ENCODE measurements at places on chromosomes 3 and 15. TPM values are rescaled to one million over a fixed set of nuclear protein-coding genes. Genes with fewer than 3 reads are reported as not detected.

C3orf33 gene
- 4.2 TPM for total RNA-seq

GRCh38 chr3:120425572-120426250, 25.1 kb downstream of the FSTL1 start:
- H3K27me3 ChIP-seq = no peaks in the 10 kb centered on the region
- no peak overlapping the region for H3K27ac ChIP-seq
- peaks cover 6% of the 10 kb centered on the region for H3K36me3 ChIP-seq

XCR1 gene
- not detected for total RNA-seq

DNA sequence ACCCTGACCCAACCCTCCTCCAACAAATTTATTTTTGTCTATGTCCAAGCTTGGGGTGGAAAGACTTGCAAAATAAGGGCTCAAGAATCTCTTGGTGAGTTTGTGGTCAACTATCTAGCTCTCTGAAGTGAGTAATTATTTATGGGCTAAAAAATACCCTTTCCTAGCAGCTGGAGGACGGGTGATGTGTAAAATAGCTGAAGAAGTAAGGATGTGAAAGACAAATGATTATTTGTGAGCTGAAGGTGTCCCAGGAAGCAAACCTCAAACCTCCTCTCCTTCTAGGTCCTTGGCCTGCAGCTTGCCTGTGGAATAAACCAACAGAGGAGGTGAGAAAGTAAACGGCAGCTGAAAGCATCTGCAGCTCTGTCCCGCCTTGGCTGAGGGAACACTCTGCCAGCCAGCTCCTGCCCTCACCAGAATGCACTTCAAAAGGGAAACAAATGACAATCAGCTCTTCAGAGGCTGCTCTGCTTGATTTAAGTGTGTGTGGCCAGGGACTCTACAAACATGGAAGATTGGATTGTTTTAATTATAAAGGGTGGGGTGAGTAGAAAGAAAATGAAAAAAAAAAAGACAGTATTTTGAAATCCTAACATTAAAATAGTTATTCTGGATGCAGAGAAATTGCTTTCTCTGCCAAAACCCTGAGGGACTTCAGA, 60.3 kb downstream of the TM4SF4 start:
- peak overlapping the region; percentile 68 for H3K27ac ChIP-seq
- H3K27me3 ChIP-seq = no peaks in the 10 kb centered on the region
- no peaks in the 10 kb centered on the region for H3K36me3 ChIP-seq
- no peak for DNase-seq
- peaks cover 82% of the 10 kb centered on the region for H3K4me1 ChIP-seq
- peak overlapping the region; percentile 2 for H3K4me3 ChIP-seq

CCR8 gene
- total RNA-seq = not detected

LDHAL6B gene
- not detected for total RNA-seq

GRCh38 chr15:68875377-68876116, 54.8 kb upstream of the SPESP1 start:
- no peaks in the 10 kb centered on the region for H3K36me3 ChIP-seq
- peak overlapping the region; percentile 85 for H3K27ac ChIP-seq
- peak; percentile 98 for DNase-seq
- peaks cover 15% of the 10 kb centered on the region for H3K27me3 ChIP-seq
- peak overlapping the region; percentile 91 for H3K4me3 ChIP-seq

DNA sequence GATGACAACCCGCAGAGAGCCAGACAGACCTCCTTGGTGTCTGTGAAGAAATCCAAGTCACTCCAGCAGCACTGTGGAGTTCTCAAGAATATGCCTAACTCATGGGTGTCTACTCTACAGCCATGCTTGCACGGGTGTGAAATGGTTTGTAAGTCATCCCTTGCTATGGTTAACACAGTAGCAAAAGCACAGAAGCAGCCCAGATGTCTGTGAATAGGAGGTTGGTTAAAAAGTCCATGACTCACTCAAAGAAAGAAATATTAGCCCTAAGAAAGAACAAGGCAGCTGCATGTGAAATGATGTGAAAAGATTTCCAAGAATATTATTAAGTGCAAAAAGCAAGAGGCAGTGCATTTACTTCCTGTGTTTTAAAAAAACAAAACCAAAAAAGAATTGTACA, 12.1 kb upstream of the LIMD1 start:
- peak overlapping the region; percentile 9 for H3K27ac ChIP-seq
- no peaks in the 10 kb centered on the region for H3K36me3 ChIP-seq
- H3K27me3 ChIP-seq = no peaks in the 10 kb centered on the region
- H3K4me1 ChIP-seq = peaks cover 31% of the 10 kb centered on the region

DNA sequence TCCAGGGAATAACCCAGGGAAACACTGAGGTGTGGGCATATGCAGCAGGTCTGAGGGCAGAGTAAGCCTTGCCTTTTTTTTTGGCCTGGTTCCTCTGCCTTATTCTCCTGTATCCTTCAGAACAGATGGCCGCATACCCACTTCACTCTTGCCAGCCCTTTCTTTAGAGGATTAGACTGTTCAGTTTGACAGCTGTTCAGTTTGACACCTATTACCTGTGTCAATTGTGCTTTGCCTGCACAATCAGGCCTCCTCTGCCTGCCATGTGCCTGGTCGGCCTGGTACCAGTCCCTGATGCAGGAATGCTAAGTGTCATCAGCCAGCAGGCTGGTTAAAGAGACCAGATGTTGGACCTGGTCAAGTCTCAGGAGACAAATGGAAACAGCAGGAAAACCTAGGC, 22.3 kb downstream of the TM6SF1 start:
- DNase-seq = no peak
- H3K27ac ChIP-seq = peak overlapping the region; percentile 69
- H3K4me3 ChIP-seq = no peak overlapping the region
- no peaks in the 10 kb centered on the region for H3K36me3 ChIP-seq

DNA sequence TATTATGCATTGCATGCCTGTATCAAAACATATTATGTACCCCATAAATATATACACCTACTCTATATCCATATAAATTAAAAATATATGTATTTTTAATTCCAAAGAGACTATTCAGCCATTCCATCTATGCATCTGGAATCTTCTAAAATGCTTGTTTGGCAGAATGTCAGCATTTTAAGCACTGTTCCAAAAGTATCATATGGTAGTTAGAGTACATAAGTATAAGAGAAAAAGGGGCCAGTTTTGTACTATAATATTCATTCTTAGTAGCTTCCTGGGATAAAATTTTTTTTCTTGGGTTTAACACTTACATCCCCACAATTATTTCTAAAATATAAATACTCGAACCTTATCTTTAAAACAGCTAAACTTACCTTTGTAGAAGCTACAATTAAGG, 60.4 kb upstream of the COL6A6 start:
- no peak overlapping the region for H3K4me3 ChIP-seq
- H3K36me3 ChIP-seq = no peaks in the 10 kb centered on the region
- H3K27me3 ChIP-seq = no peaks in the 10 kb centered on the region
- no peak overlapping the region for H3K27ac ChIP-seq

DNA sequence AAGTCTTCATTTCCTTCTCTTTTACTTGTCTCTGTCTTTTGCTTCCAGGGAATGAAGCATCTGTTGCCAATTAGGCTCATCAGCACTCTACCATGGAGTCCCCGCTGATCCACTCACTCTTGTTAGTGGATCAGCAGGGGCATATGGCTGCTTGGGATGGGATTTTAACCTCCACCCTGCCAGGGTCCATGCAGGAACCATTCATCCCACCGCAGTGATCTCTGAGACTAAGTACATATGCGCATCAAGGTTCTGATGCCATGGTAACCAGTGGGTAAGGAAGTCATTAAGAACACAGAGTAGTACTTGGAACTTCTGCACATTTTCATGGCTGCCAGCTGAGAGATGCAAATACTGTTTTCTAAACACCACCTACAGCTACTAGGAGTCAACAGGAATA, 374.0 kb upstream of the ALCAM start:
- no peaks in the 10 kb centered on the region for H3K4me1 ChIP-seq
- no peaks in the 10 kb centered on the region for H3K27me3 ChIP-seq
- H3K27ac ChIP-seq = no peak overlapping the region
- DNase-seq = no peak

- H3K4me1 ChIP-seq = peaks cover 18% of the 10 kb centered on the region
- no peaks in the 10 kb centered on the region for H3K27me3 ChIP-seq
- H3K27ac ChIP-seq = no peak overlapping the region
Measured at GRCh38 chr15:41797201-41797944, 23.1 kb downstream of the MAPKBP1 start.

- H3K4me1 ChIP-seq = no peaks in the 10 kb centered on the region
- no peaks in the 10 kb centered on the region for H3K27me3 ChIP-seq
- no peak for DNase-seq
Measured at GRCh38 chr15:86439614-86440013, 359.9 kb downstream of the AGBL1 start.

TRAT1 gene
- not detected for total RNA-seq

ASB14 gene
- total RNA-seq = not detected

GPR149 gene
- not detected for total RNA-seq

DNA sequence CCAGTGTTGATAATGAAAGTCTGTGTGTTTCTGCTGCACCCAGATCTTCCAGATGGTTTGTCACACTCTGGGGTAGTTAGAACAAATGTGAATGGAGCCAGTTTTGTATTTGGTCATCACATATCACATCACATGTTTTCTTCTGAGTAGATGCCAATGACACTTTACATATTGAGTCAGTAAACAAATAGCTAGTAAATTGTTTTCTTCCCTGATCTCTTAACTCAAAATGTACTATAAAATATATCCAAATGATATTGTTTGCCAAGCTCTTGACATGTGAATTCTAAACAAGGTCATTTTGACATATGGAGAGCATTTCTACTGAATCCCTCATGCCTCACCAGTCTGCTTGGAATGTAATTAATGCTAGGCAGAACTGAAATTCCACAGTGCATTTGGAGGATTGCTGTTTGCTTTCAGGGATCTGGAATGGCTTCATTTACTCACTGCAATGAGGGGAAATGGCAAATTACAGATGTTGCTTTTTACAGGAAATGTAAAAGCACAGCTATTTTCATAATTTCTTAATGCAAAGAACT, 45.0 kb downstream of the PDHB start:
- no peak overlapping the region for H3K4me3 ChIP-seq
- no peaks in the 10 kb centered on the region for H3K27me3 ChIP-seq
- no peak overlapping the region for H3K27ac ChIP-seq
- no peak for DNase-seq
- no peaks in the 10 kb centered on the region for H3K36me3 ChIP-seq

GRCh38 chr3:8864402-8865350, 95.3 kb upstream of the OXTR start:
- H3K36me3 ChIP-seq = peaks cover 8% of the 10 kb centered on the region
- no peaks in the 10 kb centered on the region for H3K27me3 ChIP-seq
- DNase-seq = no peak
- peak overlapping the region; percentile 60 for H3K27ac ChIP-seq
- H3K4me1 ChIP-seq = peaks cover 10% of the 10 kb centered on the region

- H3K36me3 ChIP-seq = peaks cover 57% of the 10 kb centered on the region
- H3K27ac ChIP-seq = no peak overlapping the region
Measured at GRCh38 chr3:43353923-43354670, 67.8 kb downstream of the SNRK start.

DNA sequence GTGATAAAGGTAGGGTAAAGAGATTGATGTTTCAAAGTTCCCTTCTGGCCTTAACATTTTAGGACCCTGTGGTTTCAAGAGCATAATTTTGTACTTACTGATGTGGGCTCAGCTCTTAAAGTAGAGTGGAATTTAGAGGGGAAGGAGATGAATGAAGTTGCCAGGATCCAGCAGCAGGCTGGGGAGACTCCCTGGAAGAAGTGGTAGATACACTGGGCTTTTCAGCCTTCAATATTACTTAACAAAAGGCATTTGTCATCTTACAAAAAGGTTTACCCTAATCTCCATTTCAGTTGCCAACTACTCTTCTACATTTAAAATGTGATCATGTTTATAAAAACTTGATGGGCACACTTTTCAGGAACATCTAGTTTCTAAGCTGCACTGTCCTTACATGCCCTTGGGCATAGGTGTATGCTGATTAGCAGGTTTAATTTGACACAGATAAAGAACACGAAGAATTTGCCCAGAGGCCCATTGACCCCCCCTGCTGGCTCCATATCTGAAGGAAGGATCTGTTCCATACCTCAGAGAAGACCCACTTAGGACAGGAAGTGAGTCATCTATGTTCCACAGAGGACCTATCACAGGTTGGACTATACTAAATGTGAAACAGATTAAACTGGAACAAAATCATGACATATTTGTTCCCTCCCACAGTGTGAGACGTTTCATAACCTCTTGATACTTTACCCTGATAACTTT, 93.0 kb upstream of the LPP start:
- DNase-seq = no peak
- no peaks in the 10 kb centered on the region for H3K36me3 ChIP-seq
- no peak overlapping the region for H3K27ac ChIP-seq

GRCh38 chr3:118949113-118949760, 85.4 kb downstream of the IGSF11 start:
- no peak overlapping the region for H3K4me3 ChIP-seq
- peaks cover 2% of the 10 kb centered on the region for H3K36me3 ChIP-seq
- no peaks in the 10 kb centered on the region for H3K27me3 ChIP-seq
- no peak overlapping the region for H3K27ac ChIP-seq

DNA sequence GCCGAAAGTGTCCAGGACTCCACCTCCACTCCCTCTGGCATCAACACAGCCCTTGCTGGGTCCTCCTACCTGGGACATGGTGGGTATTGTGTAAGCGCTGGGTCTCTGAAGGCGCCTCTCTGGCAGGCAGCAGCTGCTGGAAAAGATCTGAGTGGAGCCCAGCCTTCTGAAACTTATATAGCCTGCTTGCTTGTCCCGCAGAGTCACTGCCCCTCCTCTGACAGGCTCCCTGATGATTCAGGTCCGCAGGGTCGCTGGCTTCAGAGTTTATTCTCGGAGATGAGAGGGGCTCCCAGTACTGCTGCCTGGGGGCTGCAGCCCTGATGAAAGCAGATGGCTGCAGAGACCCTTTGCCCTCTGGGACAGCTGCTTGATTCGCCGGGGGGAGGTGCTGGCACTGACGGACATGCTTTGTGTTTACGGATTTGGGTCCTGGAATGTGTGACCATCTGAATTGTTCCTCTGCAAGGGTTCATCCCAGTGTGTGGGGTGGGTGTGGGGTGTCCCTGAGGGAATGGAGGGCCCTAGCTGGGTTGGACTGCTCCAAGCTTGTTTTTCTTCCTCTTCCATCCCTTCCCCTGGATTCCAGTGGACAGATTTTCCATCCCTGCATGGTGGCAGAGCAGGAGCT, at the start of gene MUSTN1:
Gene MUSTN1 (minus strand): TSS at position 149 of the 631 bp plus-strand sequence. CDS start 71 bp downstream, at position 78.
- H3K27ac ChIP-seq = peak within 1 kb of the TSS; percentile 91
- peak within 1 kb of the TSS; percentile 64 for H3K4me3 ChIP-seq
- peaks cover 34% of the 10 kb centered on the region for H3K4me1 ChIP-seq
- H3K27me3 ChIP-seq = no peaks in the 10 kb centered on the region
- DNase-seq = peak; percentile 37

DNA sequence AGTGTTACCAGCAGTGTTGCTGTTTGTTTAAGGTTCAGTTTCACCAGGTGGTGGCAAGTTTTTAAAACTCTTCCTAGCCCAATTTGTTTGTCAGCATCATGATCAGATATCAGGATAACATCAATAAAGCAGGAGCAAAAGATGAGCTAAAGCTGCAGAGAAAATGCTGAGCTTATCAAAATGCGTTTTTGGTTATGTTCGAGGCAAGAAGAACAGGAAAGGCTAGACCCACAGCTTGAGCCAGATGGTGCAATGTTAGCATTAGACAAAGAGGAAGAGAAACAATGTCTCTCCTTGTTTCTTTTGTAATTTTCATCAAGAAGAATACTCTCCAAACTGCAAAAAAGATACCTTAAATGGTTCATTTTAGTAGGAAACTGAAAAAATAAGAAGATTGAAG, 66.2 kb downstream of the THRB start:
- H3K4me1 ChIP-seq = no peaks in the 10 kb centered on the region
- no peak overlapping the region for H3K27ac ChIP-seq
- no peaks in the 10 kb centered on the region for H3K27me3 ChIP-seq

Data from neural crest cell (in vitro differentiated cells).